ENCODE measurements at places on chromosomes 1 and 21. TPM values are rescaled to one million over a fixed set of nuclear protein-coding genes. Genes with fewer than 3 reads are reported as not detected.
A peak's percentile ranks its signal among the peaks of the same experiment; 100 is the strongest.

GRCh38 chr1:232704256-232704655 is 74.3 kb upstream of the SIPA1L2 start:
- no peak for DNase-seq

DNA sequence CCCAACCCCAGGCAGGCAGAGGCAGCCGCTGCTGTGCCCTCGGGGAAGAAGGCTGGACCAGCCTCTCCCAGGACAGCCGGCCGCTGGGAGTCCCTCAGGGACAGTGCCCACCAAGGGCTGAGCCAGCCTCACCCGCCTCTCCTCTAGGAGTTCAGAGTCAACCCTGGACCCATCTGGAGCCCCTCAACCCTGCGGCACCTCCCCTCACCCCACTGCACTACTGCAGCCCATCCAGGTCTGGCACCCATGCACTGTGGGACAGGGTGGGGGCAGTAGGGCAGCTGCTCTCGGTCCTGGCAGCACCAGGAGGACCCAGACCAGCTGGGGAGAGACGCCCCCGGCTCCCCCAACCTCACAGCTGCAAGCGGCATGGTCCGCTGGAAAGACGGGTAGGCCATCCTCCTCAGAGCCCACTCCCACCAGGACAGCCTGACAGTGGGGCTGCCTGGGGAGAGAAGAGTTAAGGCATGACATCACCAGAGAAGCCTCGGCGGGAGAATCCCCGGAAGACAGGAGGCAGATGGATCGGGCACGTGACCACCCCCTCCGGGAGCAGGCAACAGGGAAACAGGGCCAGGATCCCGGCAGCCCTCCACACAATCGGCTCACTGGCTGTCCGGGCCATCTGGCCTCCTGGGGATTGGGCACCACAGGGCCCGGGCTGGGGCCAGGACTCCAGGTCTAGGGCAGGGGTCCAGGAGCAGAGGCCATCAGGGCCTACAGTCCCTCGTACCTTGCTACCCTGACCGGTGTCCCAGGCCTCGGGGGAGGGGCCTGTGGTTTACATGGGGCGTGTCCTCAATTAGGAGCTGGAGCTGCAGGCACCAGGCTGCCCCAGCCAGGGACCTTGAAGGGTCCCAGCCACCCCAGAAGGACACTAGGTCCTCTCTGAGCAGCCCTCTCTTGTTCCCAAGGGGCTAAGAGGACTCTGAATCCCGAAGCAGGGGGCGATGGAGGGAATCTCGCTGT is 3.1 kb downstream of the ACAP3 start:
- peak; percentile 84 for DNase-seq

DNA sequence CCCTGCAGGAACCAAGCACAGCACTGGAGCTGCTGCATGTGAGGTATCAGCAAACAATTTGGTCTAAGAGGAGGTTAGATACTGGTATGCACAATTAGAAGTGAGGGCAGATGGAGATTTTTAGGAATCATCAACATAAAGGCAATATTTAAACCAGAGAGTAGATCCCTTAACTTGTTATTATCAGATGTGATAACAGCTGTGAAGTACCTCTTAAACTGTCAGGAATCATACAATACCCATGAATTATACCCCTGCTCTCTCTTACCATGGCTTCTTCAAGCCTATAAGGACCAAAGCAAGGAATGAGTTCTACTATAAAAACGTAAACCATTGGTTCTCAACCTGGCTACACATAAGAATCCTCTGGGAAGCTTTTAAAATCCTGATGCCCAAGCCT is 3.9 kb downstream of the BCAR3 start:
- DNase-seq = no peak

DNA sequence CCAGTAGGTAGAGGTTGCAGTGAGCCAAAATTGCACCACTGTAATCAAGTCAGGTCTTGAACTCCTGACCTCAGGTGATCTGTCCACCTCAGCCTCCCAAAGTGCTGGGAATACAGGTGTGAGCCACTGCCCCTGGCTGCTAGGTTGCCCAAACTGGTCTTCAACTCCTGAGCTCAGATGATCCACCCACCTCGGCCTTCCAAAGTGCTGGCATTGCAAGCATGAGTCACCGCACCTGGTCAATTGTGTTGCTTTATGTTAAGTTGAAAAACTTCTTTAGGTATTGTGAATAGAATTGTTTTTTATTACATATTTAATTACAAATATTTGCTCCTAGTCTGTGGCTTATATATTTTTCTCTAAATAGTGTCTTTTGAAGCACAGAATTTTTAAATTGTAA is 80.5 kb downstream of the PRKAB2 start:
- no peak for DNase-seq

DNA sequence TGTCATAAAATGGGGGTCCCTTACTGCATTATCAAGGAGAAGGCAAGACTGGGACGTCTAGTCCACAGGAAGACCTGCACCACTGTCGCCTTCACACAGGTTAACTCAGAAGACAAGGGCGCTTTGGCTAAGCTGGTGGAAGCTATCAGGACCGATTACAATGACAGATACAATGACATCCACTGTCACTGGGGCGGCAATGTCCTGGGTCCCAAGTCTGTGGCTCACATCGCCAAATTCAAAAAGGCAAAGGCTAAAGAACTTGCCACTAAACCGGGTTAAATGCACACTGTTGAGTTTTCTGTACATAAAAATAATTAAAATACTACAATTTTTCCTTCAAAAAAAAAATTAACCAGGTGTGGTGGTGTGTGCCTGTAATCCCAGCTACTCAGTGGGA is 22.1 kb downstream of the RASSF5 start:
- no peak for DNase-seq

- DNase-seq = peak; percentile 38
Measured at GRCh38 chr1:190373705-190374336, 103.8 kb downstream of the BRINP3 start.

GRCh38 chr1:103362348-103363007 is 163.0 kb upstream of the RNPC3 start:
- DNase-seq = no peak

GRCh38 chr1:25809929-25810328 is 9.8 kb upstream of the MTFR1L start:
- no peak for DNase-seq

The PGLYRP4 gene
- not detected for polyA plus RNA-seq

The CLCA4 gene
- not detected for polyA plus RNA-seq

DNA sequence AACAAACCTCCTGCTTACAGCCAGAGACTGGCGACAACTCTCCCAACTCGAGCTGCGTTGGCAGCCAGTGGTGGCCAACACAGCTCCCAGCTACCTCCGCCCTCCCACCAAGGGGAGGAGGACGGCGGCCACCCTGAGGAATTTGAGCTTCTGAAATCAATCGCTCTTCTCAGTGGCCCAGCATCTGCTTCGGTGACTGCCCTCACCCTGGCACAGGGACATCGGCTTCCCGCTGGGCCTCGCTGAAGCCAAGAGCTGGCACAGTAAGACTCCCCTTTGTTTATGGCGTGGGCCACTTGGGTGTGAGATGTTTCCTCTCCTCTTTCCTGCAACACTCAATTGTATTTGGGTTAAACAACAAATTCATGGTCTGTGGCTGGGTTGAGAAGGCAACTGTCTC is 136.2 kb downstream of the ZBTB18 start:
- DNase-seq = no peak

GRCh38 chr1:95558791-95559190 is 324.8 kb downstream of the RWDD3 start:
- DNase-seq = no peak

- peak; percentile 25 for DNase-seq
Measured at GRCh38 chr1:232554409-232554808, 75.5 kb downstream of the SIPA1L2 start.

The IFNGR2 gene
- polyA plus RNA-seq = 64.9 TPM

The IL6R gene
- 4.7 TPM for polyA plus RNA-seq

DNA sequence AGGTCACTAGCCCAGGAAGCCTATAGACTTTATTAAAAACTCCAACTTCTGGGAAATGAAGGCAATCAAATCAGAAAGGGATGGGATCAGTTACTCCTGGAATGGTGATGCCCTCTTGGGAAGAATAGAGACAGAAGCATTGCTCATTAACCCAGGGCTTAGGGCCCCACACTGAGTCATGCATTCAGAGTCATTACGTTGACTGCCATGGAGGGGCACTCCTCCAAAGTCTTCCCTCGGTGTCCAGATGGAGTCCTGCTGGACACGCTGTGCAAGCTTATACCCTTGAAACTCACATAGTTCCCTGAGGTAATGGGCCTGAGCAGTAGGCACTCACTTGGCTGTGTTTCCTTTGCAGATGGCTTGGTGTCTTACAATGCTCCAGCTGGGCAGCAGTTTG is 35.2 kb upstream of the HSD17B7 start:
- no peak for DNase-seq

- peak; percentile 96 for DNase-seq
Measured at GRCh38 chr1:214445831-214446614, 105.4 kb downstream of the PTPN14 start.

DNA sequence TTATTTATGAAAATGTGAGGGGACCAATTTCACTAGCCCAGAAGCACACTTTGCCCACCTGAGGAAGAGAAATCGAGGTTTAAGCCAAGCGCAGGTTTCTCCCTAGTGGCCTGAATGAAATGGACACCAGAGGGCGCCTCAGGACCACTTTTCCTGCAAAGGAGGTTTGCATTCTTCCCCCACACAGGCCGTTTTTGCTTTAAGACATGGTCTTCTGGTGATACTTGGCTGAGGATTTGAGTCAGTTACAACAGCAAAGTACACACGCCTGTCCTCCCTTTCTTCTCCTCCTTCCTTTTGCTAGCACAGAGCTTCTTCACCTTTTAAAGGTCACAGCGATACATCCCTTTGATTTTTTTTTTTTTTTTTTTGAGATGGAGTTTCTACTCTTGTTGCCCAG is 5.4 kb downstream of the PLA2G2E start:
- DNase-seq = peak; percentile 79

The AJAP1 gene
- polyA plus RNA-seq = 0.03 TPM

GRCh38 chr1:205813755-205814058 is 709 bp upstream of the SLC41A1 start:
- DNase-seq = peak; percentile 65

GRCh38 chr1:9045861-9046510 is 19.8 kb upstream of the SLC2A7 start:
- no peak for DNase-seq

GRCh38 chr1:150185481-150185880 is 35.8 kb downstream of the PLEKHO1 start:
- DNase-seq = no peak

DNA sequence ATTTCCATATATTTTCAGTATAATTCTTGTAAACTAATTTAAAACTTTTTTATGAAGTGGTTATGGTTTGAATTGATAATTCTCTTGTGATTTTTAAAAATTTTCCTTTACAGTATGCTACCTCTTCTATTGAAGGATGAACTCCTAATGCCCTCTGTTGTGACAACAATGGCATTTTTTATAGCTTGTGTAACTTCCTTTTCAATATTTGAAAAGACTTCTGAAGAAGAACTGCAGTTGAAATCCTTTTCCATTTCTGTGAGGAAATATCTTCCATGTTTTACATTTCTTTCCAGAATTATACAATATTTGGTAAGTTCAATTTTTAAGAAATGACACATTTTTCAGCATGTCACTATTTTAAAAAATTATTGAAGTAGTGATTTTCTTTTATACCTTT is 61.4 kb downstream of the ALG6 start:
- no peak for DNase-seq

The NDUFS5 gene
- polyA plus RNA-seq = 934 TPM

The LCE2A gene
- 0.50 TPM for polyA plus RNA-seq

DNA sequence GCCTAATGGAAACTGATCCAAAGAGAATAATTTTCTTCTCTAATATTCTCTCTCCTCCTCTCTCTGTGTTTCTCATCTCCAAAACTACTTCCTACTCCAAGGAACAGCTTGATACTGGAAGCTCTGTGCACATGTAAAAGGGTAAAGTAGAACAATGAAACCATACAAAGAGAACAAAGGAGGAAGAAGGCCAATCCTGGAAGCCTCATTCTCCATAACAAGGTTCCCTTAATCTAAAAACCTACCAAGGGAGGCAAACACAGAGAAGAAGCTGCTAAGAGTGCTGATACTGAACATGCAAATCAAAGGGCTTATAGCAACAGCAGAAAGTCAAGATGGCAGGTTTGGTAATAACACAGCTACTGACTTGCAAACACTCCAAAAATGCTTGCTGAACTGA is 44.4 kb downstream of the SIPA1L2 start:
- DNase-seq = no peak

DNA sequence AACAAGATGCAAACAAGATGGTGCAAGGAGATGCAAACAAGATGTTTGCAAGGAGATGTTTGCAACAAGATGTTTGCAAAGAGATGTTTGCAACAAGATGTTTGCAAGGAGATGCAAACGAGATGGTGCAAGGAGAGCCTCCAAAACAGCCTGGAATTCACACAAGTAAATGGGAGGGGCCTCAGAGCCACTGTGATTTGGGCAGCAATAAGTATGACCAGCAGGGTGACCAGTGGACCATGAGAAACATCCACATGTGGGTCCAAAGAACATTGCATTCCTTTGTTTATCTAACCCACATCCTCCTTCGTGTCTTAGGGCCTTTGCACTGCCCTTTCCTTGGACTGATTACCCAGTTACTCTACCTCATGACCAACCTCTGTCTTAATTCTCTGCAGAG is 162.9 kb downstream of the PLPP3 start:
- no peak for DNase-seq

DNA sequence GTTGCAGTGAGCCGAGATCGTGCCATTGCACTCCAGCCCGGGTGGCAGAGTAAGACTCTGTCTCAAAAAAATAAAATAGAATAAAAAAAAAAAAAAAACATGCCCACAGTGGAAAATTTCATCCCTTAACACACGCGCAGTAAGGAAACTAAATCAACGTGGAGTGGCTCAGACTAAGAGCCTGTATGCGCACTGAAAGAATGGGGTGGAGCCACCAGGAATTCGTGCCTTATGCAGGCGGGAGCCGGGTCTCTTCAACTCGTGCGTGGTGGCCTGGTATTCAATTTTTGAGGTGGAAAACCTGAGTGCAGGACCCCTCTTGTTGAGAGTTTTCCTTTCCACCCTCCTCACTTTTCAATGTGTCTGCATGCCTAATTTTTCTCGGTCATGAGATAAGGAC is 22.1 kb upstream of the CREG1 start:
- DNase-seq = no peak

GRCh38 chr1:11649237-11649623 is 5.0 kb downstream of the FBXO2 start:
- no peak for DNase-seq

- DNase-seq = no peak
Measured at GRCh38 chr1:245031041-245031440, 123.7 kb upstream of the KIF26B start.

- no peak for DNase-seq
Measured at GRCh38 chr21:16071092-16071491, 341.3 kb downstream of the USP25 start.

DNA sequence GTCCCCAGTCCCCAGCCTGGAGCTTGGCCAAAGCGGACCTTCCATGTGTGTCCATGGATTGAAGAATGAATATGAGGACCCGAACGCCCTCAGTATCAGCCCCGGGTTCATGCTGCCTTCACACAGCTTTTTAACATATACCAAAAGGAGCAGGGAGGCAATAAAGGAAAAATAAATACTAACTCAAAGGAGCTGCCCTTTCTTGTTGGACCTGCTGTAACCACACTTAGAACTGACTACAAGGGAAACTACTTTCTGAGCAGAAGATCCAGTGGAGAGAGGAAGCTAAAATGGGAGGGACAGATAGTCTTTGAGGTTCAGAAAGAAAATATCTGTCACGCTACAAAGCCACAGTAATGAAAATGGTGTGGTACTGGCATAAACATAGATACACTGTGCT is 48.6 kb downstream of the CNN3 start:
- no peak for DNase-seq

GRCh38 chr1:64572222-64572900 is 102.4 kb downstream of the CACHD1 start:
- DNase-seq = no peak
